ENCODE measurements at places on chromosomes 1 and 21.

- H3K36me3 ChIP-seq, result no peaks in the 10 kb centered on the region
- no peaks in the 10 kb centered on the region for H3K27me3 ChIP-seq
- no peak overlapping the region for H3K27ac ChIP-seq
- DNase-seq, result no peak
- H3K4me3 ChIP-seq, result no peak overlapping the region
These were observed 413.3 kb upstream of the ZRANB2 start for GRCh38 chr1:71494163-71494562.

DNA sequence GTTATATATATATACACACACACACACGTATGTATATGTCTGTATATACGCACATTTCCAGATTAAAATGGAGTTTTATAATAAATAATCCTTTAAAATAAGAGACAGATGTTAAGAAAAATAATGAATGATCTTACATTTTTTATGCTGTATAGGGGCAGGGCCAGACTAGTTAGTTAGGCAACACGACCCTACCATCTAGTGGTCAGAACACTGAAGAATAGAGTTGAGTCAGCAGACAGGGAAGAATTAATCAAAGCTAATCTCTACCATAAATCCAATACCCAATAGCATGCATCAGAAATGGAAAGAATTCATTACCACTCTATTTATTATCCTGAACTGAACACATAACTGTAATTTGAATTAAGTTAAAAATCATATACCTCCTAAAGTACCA lies 156.7 kb downstream of the BRINP3 start:
- H3K27me3 ChIP-seq, result no peaks in the 10 kb centered on the region
- H3K36me3 ChIP-seq, result no peaks in the 10 kb centered on the region
- no peak overlapping the region for H3K27ac ChIP-seq
- H3K4me1 ChIP-seq, result no peaks in the 10 kb centered on the region
- no peak overlapping the region for H3K4me3 ChIP-seq

GRCh38 chr21:30924146-30924700 lies 42.8 kb upstream of the KRTAP11-1 start:
- no peak overlapping the region for H3K27ac ChIP-seq
- no peaks in the 10 kb centered on the region for H3K36me3 ChIP-seq
- peaks cover 19% of the 10 kb centered on the region for H3K27me3 ChIP-seq
- no peak overlapping the region for H3K4me3 ChIP-seq
- DNase-seq, result no peak

- no peak for DNase-seq
- no peak overlapping the region for H3K4me3 ChIP-seq
- H3K4me1 ChIP-seq, result peaks cover 18% of the 10 kb centered on the region
- H3K27me3 ChIP-seq, result peaks cover 20% of the 10 kb centered on the region
These were observed 70.0 kb upstream of the BCAR3 start for GRCh38 chr1:93751377-93752250.

DNA sequence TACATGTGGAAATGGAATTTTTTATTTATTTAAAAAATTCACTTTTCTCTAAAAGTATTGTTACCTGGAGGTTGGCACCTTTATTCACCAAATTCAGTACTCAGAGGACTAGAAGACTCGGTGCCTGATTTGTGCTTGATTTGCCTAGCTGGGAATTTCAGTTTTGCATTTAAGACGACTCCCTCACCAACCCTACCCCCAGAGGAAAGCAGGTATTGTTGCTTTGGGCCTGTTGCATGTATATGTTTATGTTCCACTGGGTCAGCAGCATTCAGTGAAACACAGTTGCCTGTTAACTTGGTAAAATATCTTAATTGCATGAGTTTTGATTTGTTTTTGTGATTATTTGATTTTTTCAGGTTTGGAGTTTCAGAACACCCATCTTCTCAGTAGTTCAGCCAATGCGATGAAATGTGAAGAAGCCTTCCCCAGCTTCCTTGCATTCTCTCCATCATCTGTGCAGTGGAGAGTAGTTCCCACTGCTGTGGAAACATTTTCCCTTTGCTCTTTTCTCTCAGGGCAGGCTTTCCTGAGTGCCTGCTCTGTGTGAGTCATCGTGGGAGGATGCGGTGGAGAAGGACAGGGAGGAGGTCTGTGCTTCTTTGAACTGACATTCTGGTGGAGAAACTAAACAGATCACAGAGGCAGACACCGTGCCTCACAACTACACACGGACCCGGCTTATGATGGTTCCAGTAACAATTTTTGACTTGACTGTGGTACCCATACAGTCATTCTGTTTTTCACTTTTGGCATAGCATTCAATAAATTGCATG lies 6.4 kb downstream of the ADARB1 start:
- H3K27me3 ChIP-seq, result no peaks in the 10 kb centered on the region
- H3K4me3 ChIP-seq, result peak overlapping the region; percentile 9
- H3K27ac ChIP-seq, result peak overlapping the region; percentile 76
- H3K36me3 ChIP-seq, result peaks cover 35% of the 10 kb centered on the region

DNA sequence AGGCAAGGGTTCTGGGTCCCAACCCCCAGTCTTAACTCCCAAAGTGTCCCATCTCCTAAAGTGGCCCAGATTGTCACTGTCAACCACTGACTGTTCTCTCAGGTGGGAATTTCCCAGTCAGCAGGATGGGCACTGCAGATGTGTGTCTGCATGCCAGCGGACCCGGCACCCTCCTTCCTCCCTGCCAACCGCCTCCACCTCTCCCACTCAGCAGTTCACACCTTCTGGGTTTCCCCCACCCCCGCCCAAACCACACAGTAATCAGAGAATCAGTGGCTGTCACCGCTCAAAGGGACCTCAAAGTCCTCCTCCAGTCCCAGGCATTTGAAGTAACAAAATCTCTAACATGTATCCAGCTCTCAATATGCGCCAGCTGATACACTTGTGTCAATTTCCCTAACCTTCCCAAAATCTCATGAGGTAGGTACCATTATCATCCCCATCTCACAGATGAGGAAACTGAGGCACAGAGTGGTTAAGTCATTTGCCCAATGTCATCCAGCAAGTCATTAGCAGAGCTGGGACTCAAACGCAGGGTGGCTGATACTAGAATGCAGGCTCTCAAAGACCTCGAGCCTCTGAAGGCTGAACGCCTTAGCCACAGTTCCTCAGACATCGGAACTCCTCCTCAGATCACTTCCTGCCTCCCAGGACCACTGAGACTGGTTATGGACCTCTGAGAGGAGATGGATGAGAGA lies 4.8 kb downstream of the RUNX3 start:
- H3K27ac ChIP-seq, result peak overlapping the region; percentile 96
- H3K36me3 ChIP-seq, result peaks cover 90% of the 10 kb centered on the region
- no peaks in the 10 kb centered on the region for H3K27me3 ChIP-seq
- peak; percentile 87 for DNase-seq
- H3K4me1 ChIP-seq, result peaks cover 75% of the 10 kb centered on the region

- H3K36me3 ChIP-seq, result no peaks in the 10 kb centered on the region
- H3K4me1 ChIP-seq, result peaks cover 17% of the 10 kb centered on the region
- no peaks in the 10 kb centered on the region for H3K27me3 ChIP-seq
- no peak overlapping the region for H3K27ac ChIP-seq
These were observed 36.8 kb downstream of the CITED4 start for GRCh38 chr1:40825435-40825788.

GRCh38 chr21:28240586-28240985 lies 752.1 kb downstream of the LTN1 start:
- H3K27me3 ChIP-seq, result no peaks in the 10 kb centered on the region
- no peak for DNase-seq
- H3K4me1 ChIP-seq, result no peaks in the 10 kb centered on the region

GRCh38 chr1:223289621-223290020 lies 74.4 kb downstream of the SUSD4 start:
- H3K4me1 ChIP-seq, result no peaks in the 10 kb centered on the region
- H3K4me3 ChIP-seq, result no peak overlapping the region
- no peak overlapping the region for H3K27ac ChIP-seq
- H3K27me3 ChIP-seq, result no peaks in the 10 kb centered on the region
- no peaks in the 10 kb centered on the region for H3K36me3 ChIP-seq

DNA sequence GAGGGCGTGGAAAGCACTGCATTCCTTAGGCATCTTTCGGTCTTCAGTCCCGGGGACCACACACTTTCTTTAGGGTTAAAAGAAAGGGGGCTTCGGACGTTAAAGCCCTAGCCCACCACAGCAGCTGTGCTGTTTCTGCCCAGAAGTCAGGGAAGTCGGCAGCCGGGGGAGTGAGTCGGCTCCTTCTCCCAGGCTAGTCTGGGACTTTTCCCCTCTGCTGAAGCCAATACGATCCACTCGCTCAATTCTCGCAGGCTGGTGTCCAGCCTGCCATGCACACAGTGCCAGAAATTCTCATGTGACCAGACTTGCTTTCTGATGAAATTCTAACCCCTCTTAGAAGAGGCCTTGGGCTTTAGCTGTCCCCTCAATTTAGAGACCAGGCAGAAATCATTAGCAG lies 67.7 kb downstream of the BCAR3 start:
- H3K27ac ChIP-seq, result no peak overlapping the region
- no peaks in the 10 kb centered on the region for H3K36me3 ChIP-seq
- H3K4me1 ChIP-seq, result peaks cover 52% of the 10 kb centered on the region
- no peak for DNase-seq
- no peak overlapping the region for H3K4me3 ChIP-seq
- peaks cover 10% of the 10 kb centered on the region for H3K27me3 ChIP-seq

DNA sequence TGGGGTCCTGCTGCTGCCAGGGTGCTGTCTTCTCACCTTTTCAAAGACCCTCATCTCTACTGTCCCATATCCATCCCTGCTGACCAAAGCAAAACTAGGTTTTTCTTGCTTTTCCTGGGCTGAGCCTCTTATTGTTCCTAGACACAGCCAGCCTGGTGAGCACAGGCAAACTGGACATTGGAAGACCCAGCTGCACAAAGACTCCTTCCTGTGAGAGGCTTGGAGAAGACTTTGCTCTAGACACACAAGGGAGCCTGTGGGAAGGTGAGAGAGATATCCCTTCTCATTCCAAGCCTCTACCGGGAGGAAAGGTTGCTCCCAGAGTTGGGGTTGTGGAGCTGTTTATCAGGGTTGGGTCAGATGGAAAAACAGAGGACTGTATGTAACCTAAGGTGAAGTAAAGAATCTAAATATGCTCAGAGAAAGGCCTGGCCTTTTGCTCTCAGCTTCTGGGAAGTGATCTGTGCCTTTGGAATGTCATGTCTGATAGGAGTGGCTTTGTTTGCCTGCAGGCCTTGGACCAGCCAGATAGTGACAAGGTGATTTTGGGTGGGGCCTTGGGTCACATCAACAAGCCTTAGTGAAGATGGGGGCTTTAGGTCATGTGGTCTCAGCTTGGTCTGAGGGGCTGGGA lies 87.6 kb upstream of the RUNX1 start:
- no peak overlapping the region for H3K27ac ChIP-seq
- H3K36me3 ChIP-seq, result no peaks in the 10 kb centered on the region
- peaks cover 51% of the 10 kb centered on the region for H3K4me1 ChIP-seq
- H3K4me3 ChIP-seq, result no peak overlapping the region
- H3K27me3 ChIP-seq, result no peaks in the 10 kb centered on the region
- no peak for DNase-seq

DNA sequence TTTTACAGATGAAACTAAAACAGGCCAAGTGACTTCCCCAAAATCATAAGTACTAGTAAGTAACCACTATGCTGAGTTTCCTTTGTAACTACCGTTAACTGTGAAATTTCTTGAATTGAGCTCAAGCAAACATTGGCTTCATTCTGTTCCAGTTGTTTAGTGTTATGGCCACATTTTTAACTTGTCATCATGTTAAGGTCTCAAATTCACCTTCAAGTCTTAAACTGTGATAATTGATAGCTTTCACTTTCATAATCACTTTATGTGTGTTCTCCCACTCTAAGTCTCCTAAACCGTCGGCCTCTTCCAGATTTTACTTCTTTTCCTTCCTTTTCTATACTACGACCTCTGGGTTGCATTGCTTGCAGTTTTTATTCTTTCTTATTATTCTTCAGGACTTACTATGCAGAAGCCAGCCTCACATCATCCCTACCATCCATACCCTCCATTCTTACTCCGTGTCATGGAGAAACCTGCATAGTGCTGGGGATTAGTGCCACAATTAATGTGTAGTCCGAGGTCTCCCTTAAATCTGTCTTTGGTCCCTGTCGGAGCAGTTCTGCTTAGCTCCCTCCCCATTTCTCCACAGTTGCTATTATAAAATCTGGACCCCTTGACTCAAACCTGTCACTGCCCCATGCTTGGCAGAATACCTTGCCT lies 5.8 kb downstream of the KIF1B start:
- no peak overlapping the region for H3K27ac ChIP-seq
- DNase-seq, result no peak
- H3K4me1 ChIP-seq, result peaks cover 46% of the 10 kb centered on the region
- no peaks in the 10 kb centered on the region for H3K27me3 ChIP-seq

GRCh38 chr1:177849130-177849529 lies 120.7 kb downstream of the SEC16B start:
- no peak overlapping the region for H3K4me3 ChIP-seq
- no peaks in the 10 kb centered on the region for H3K27me3 ChIP-seq
- H3K27ac ChIP-seq, result no peak overlapping the region
- H3K4me1 ChIP-seq, result no peaks in the 10 kb centered on the region

DNA sequence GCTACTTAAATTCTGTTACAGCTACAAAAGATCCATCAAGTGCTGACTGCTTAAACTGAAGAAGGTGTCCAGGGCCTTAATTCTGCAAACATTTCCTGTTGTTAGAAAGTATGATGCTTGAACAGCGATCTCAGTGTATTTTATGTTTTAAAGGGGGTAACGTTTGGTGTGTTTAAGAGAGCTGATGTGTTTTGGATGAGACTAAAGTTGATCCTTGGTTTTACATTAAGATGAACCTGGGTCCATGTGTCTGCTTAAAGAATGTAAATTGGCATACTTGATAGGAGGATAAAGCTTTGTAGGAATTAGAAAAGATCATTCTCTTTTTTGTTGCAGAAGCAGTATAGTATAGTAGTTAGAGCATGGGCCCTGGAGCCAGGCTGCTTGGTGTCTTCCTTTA lies 3.6 kb downstream of the IER5 start:
- peaks cover 69% of the 10 kb centered on the region for H3K36me3 ChIP-seq
- no peaks in the 10 kb centered on the region for H3K27me3 ChIP-seq
- peak overlapping the region; percentile 65 for H3K27ac ChIP-seq
- peaks cover 58% of the 10 kb centered on the region for H3K4me1 ChIP-seq
- peak overlapping the region; percentile 99 for H3K4me3 ChIP-seq
- no peak for DNase-seq

GRCh38 chr21:24294171-24294570 lies 1313.1 kb downstream of the MRPL39 start:
- DNase-seq, result no peak
- no peak overlapping the region for H3K27ac ChIP-seq
- no peaks in the 10 kb centered on the region for H3K27me3 ChIP-seq
- no peaks in the 10 kb centered on the region for H3K36me3 ChIP-seq

DNA sequence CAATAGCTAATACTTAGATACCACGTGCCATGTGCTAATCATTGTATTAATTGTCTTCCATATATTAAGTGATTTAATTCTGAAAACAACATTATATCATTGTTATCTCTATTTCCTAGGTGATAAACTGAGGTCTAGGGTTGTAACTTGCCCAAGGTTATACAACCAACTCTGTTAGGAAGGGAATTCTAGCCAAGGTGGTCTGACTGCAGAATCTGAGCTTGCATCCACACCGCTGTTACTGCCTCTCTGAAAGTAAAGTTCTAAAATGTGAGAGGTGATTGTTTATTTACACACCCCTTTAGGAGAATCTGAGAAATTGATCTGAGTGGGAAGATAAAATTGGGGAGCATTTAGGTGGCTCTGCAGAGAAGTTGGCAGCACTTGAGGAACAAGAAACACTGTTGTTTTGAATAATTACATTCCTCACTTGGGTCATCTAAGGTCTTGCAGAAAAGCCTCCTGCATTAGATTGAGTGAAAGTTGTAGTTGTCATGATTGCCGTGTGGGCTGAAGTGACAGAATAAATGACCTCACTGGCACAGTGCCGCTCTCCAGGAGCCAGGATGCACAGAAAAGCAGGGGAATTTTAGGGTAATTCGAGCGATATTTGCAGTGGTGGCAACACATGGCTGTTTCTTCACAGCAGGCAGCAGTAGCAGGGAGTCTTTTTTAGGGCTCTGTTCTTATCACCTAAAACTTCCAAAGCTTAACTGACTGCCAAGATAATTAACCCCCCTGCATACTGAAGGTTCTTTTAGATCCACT lies 121.7 kb downstream of the ADGRL4 start:
- H3K27ac ChIP-seq, result no peak overlapping the region
- H3K27me3 ChIP-seq, result no peaks in the 10 kb centered on the region
- no peaks in the 10 kb centered on the region for H3K4me1 ChIP-seq
- H3K4me3 ChIP-seq, result no peak overlapping the region
- no peak for DNase-seq
